ENCODE measurements at places on chromosomes 4 and X.

DNA sequence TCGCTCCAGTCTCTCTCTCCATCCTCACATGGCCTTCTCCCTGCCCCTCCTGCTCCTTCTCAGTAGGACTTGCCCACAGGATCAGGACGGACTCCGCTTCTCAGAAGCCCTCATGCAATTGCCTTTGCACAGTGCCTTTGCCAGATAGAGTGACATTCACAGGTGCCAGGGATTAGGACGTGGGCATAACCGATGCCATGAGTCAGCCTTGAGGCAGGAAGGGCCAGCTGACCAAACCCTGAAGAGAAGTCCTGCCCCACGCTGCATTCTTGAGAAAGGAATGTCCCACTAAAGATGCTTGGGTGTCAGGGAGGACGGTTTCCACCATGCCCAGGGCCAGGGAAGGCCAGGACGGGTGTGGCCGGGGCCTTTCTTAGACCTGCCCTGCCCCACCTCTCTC, 6.6 kb upstream of the GRPEL1 start:
- DNase-seq = no peak

GRCh38 chrX:40267334-40268187, 169.8 kb upstream of the BCOR start:
- DNase-seq = no peak

- DNase-seq = no peak
Observed at GRCh38 chrX:112866175-112866574, 25.5 kb upstream of the AMOT start.

- no peak for DNase-seq
Observed at GRCh38 chr4:154164931-154165839, 326.4 kb downstream of the DCHS2 start.

- no peak for DNase-seq
Observed at GRCh38 chr4:186169333-186169944, 21.9 kb upstream of the CYP4V2 start.

GRCh38 chr4:10077483-10078335, 38.9 kb downstream of the WDR1 start:
- DNase-seq = no peak

DNA sequence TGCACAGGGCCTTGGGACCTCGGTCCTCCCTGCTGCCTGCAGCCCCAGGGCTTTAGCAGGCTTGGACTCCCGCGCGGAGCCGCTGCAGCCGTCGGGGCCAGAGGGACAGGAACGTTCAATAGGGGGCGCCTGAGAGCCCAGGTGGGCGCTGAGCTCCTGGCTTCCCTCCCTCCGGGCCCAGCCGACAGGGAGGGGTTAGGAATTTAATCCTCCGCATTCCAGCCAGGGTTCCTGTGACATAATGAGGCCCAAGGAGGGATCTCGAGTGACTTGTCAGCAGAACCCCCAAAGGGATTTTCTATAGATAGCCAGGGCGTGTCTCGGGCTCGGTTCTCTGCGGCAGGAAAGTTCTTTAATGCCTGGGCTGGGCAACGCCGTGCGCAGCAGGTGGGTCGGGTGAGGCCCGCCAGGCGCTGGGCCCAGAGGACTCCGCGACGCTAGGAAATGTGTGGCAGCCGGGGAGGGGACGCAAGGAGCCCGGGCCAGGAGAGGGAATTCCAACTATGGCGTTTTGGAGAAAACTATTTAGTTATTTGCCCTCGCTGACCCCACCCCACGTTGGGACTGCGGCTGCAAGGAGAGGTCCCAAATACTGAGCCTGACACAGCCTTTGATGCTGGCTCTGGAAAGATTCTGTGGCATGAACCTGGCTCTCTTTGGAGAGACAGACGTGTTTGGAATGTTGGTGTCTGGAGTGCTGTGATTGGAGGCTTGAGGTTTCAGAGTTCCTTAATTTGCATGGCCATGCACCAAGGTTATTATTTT, 285.2 kb upstream of the GATB start:
- DNase-seq = no peak

DNA sequence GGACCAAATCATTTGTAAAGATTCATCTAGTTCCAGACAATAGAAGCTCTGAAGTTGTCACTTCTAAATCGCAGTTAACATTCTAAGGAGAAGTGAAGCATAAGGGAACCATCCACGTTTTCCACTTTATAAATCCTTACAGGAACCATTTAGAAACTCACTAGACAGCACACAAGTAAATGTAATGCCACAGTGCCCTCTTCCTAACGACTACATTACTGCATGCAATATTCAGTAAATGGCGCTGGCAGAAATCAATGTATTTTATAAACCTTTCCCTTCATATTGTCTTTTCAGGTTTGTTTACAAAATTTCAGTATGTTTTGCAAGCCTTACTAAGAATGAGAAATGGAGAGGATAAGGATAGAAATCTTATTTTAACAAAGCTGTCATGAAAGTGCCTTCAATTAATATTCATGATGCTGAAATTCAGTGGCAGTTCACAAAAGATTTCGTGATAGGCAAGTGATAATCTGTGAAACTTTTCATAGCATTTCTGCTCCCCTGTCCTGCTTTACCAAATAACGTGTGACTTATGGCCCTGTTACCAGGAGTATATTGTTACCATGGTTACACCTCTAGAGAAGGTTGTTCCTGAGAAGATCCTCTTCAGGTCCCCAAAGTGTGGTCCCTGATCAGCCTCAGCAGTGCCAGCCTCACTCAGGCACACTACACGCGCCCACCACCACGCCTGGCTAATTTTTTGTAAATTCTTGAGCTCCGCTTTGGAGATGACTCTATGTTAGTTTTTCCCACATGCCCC, 54.2 kb downstream of the TMA16 start:
- peak; percentile 15 for DNase-seq

- no peak for DNase-seq
Observed at GRCh38 chr4:153348006-153348405, 3.5 kb downstream of the MND1 start.

GRCh38 chrX:74550295-74550802, 64.1 kb downstream of the RLIM start:
- DNase-seq = peak; percentile 81

- no peak for DNase-seq
Observed at GRCh38 chr4:78477276-78477675, 74.3 kb upstream of the ANXA3 start.

DNA sequence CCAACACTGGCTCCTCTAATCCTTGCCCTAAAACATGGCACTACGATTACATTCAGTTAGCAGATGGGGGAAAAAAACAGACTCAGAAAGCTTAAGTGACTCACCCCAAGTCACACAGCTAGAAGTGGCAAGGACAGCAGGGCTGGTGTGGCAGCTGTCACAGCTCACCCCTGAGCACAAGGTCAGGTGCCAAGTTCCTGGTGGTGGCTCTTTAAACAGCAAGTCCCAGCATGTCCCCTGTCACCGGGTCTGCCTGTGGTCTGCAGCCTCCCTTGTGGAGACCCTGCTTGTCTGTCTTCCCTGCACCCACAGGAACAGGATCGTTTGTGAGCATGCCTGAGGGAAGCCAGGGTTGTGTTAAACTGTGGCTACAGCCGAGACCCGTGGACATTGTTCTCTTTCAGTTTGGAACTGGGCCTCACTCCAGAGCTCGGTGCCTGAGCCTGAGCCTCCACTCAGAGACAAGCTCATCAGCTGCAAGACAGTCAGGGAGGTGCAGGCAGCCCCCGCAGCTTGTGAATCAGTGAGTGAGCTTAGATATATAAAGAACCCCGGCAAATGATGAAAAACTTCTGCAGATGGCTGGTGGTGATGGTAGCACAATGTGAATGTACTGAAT, 260.8 kb downstream of the BCOR start:
- no peak for DNase-seq
